Activated B cell treated with CpG ODN at 0.5 μM for 24 hours (primary cell): ENCODE measurements at places on chromosomes 6 and 20.

GRCh38 chr20:62368392-62368975, 1.4 kb upstream of the LAMA5 start:
- no peak for DNase-seq

- peak; percentile 28 for DNase-seq
Observed at GRCh38 chr6:37583261-37583660, 83.6 kb upstream of the CCDC167 start.

GRCh38 chr6:135796643-135797305, 54.7 kb upstream of the PDE7B start:
- DNase-seq, result no peak

DNA sequence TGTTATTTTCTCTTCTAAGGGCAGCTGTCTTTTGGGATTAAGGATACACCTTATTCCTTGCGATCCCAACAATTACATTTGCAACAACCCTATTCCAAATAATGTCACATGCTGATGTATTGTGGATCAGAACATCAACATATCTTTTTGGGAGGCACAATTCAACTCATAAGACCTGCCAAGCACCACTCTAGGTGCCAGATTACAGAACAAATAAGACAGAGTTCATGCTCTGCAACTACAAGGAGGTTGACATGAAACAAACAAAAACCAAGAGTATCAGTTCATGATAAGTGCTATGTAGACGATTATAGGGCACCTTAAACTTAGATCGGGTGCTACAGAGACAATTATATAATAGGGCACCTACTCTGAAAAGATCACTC, 203.2 kb upstream of the SGK1 start:
- no peak for DNase-seq

DNA sequence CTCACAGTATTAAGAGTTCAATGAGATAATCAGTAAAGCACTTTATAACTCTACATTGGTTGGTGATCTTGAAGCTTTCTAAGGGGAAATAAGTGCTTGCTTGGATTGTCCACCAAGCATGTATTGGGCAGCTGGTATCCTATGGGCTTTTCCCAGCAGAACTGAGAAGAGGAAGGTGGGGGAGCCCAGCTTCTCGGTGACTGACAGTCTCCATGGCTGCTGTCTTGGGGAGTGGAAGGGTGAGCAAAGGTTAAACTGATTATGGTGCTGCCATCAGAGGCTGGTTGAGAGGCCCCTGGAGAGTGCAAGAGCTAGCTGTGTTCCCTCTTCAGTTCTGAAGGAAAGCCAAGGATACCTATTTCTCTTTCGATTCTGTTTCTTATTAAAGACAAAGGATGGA, 35.5 kb upstream of the ADTRP start:
- DNase-seq, result no peak

GRCh38 chr6:15893556-15894253, 230.9 kb upstream of the DTNBP1 start:
- DNase-seq, result no peak

DNA sequence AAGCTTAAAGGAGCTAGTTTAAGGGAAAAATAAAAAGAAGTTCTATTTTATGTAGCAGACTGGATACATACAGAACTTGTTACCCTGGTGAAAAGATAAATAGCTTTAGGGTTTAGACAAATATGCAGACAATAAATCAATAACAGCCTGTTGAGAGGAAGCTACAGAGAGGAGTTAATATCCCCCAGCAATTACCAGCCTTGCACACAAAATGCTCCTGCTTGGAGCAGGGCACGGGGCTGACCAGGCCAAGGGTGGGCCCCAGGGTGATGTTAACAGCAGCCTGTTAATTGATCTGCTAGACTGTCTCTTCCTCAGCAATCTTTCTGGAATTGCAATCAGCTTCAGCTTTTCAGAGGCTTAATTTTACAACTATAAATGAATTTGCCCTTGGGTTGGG, 125.1 kb upstream of the SOX4 start:
- DNase-seq, result no peak

- no peak for DNase-seq
Observed at GRCh38 chr6:122428781-122429180, 29.3 kb downstream of the HSF2 start.

DNA sequence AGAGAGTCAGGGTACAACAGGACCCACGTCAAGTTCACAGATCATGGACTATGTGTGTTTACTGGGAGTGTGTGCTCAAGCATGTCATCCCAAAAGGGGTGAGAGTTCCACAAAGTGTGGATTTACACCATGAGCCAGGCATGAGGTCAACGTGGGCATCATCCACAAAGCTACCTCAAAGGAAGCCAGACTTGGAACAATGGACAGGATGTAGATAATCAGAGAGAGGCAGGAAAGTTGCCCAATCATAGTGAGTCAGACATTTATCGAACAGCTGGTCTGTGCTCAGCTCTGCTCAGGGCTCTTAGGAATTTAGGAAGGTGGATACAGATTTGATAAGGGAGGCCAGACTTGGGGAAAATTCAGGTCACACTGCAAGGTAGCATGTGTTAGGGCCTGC, 317.2 kb upstream of the CDYL start:
- DNase-seq, result no peak
